Stimulated activated CD4-positive, alpha-beta T cell treated with anti-CD3 and anti-CD28 coated beads, Interleukin-1b, Interleukin-23, amount 100 ng/mL, for 1 hour (primary cell): ENCODE measurements at places on chromosomes 5 and 9.

DNA sequence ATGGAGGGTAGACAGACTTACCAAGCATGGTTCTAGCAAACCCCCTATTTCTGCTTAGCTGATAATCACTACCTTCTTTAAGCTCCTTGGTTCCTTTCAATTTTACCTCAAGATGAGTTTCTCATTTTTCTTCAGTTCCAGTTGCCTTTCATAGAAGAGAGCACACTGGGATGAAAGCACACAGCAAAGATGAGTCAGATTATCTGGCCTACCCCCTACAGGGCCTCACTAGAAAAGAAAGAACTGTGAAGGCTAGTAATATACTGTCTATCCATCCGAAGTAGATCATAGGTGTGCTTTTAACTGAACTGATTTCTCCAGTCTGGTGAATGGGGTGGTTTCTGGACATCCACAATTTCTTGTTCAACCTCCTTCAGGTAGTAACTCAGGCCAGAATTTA lies 122.5 kb downstream of the TRPM3 start:
- no peak for DNase-seq

DNA sequence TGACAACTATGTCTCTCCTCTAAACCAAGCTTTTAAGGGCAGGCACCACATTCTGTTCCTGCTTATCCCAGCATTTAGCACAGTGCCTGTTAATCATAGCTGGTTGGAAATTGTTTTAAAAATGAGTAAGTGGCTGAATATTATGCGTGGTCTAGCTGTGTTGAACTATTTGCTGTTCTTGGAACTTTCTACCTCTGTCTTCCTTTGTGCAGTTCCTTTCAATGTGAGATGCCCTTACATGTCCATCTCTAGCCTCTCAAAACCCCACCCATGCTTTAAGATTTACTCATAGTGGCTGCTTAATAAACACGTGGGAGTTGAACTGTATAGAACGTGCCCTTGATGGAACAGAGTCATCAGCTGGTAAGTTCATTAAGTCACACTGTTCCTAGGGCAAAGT lies 34.5 kb downstream of the C9orf57 start:
- no peak for DNase-seq

- DNase-seq = no peak
Measured at GRCh38 chr5:79795764-79796398, 106.2 kb downstream of the CMYA5 start.

DNA sequence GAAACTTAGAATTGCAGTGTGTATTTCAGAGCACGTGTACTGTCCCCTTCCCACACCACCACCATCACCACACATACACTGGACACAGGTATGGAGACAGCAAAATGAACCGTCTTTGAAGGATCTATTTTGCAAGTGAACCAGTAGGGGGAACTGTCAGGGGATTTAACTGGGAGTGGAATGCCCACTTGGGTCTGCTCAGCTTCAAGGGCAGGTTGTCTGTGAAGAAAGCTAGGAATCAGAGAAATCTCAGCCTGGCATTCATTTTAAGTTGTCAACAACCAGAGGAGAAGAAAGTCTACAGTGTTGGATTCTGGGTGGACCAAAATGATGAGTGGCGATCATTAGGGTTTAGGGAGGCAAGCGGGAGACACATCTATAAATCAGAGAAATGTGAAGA lies 147.0 kb downstream of the DCP2 start:
- DNase-seq = no peak

GRCh38 chr5:11595045-11595444 lies 309.2 kb downstream of the CTNND2 start:
- DNase-seq = no peak

- no peak for DNase-seq
Measured at GRCh38 chr9:128153060-128153946, 4.0 kb downstream of the LCN2 start.

GRCh38 chr5:63655043-63655442 lies 307.2 kb downstream of the HTR1A start:
- no peak for DNase-seq

DNA sequence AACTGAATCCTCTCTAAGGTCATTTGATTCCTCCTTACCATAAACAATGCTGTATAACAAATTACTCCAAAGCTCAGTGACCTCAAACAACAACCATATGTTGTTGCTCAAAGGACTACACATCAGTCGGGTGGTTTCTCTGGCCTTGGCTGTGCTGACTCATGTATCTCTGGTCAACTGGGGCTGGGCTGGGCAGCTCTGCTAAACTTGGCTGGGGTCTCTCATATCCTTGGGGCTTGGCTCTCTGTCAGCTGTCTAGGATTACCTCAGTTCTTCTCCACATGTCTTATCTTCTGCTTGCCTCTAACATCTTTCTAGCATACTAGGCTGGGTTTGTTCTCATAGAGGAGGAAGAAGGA lies 86.4 kb downstream of the GALNT10 start:
- no peak for DNase-seq

DNA sequence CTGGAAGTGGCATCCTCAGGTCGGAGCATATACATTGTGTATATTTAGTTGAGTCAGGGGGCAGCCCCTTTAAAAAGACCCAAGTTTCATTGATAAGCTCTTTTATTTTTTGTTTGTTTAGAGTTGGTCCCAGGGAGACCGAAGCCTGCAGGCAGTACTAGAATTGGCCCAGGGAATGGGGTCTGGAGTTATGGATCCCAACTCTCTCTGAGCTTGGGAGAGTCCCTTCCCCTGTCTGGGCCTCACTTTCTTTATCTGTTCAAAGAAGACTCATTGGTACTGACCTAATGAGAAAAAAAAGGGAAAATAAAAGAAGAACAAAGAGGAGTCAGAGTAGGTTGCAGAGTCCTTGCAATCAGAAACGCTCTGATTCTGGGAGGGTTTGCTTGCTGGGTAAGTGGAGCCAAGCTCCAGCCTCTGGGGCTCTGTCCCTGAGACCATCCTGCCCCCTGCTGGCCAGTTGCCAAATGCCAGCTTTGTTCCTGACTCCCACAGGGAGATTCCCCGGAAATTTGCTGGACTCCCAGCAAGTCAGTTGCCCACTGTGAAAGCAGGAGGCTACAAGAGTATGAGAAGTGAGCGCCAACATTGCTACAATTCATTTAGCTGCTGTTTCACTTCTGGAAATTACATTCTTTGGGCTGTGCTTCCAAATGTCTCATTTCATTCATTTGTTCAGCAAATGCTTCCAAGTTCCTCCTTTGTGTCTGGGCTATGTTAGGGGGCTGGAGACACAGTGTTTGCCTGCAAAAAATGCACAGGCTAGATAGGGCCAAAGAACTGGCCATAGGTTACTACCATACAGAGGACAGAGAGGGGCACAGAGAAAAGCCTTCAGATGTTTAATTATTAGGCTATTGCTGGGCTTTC lies 156.2 kb downstream of the MELK start:
- peak; percentile 16 for DNase-seq

DNA sequence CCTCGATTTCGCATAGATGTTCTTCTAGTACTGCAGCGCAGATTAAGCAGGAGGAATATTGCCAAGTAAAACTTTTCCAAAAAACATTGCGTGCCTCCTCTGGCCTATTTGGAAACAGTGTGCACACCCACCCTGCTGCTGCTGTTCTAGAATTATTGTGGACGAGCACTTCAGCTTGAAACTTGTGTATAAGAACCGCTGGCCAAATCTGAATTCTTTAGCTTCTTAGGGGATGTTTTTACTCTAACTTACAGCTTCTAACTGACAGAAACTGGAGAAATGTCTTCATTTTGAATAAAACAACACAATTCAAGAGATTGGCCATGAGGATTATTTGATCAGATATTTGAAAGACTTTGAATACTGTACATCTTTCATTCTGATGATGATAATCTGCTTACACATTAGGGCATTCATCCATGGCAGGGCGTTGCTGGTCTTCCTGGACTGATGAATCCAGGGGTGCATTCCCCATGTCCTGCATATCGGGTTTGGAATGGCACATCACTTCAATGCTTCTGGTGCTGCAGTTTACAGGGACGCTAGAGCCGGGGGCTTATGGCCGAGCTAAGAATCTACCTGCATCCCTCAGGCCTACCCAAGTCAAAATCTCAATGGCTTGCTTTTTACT lies 6.5 kb downstream of the ADAMTS16 start:
- no peak for DNase-seq

DNA sequence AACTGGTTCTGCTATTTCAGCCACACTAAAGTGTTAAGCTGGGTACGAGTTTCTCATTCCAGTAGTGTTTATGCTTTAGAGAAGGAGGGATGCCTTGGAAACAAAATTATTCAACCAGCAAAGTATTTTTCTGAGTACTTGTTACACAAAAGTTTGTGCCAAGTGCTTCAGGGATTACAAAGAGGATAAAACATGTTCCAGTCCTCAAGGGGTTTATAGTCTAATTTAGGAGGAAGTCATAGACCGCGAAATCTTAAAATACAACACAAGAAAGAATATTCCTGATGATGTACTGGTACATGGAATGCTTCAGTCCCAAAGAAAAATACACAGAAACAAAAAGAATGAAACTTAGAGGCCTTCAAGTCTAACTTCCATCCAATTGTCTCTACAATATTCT lies 85.4 kb upstream of the NR4A3 start:
- DNase-seq = no peak

DNA sequence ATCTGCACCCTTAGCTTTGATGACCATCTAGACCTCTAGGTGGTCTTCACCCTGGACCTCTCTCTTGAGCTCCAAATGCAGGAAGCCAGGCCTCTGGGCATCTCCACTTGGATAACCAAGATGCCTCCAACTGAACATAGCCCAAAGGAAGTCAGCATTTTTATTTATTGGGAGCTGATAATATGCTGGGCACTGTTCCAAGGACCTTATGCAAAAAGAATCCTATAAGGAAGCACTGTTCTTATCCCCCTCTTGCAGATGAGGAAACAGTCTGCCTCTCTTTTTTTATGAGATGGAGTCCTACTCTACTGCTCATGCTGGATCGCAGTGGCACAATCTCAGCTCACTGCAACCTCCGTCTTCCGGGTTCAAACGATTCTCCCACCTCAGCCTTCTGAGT lies 219.9 kb downstream of the CDK5RAP2 start:
- DNase-seq = no peak

- no peak for DNase-seq
Measured at GRCh38 chr9:14106699-14107098, 207.2 kb downstream of the NFIB start.

GRCh38 chr9:129648092-129648763 lies 6.3 kb upstream of the ASB6 start:
- DNase-seq = no peak

DNA sequence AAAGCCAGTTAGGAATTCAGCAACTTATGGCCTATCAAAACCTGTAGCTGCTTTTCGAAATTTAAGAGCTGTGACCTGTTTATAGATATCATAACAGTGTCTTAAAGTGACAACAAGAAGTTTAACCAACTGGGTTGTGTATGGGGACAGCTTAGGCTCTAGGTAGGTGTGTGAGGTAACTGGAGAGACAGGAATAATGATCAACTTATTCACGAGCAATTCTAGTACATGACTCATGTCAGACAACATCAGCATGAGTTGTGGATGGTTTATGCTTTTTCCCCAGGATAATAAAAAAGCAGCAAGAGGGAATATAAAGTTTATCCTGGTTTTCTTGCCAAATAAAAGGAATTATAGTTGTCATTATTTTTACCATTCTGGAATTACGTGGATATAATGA lies 88.6 kb downstream of the GDNF start:
- no peak for DNase-seq

GRCh38 chr5:159825551-159826051 lies 90.7 kb upstream of the ADRA1B start:
- no peak for DNase-seq

- DNase-seq = no peak
Measured at GRCh38 chr5:91179018-91179417, 204.1 kb downstream of the ARRDC3 start.

DNA sequence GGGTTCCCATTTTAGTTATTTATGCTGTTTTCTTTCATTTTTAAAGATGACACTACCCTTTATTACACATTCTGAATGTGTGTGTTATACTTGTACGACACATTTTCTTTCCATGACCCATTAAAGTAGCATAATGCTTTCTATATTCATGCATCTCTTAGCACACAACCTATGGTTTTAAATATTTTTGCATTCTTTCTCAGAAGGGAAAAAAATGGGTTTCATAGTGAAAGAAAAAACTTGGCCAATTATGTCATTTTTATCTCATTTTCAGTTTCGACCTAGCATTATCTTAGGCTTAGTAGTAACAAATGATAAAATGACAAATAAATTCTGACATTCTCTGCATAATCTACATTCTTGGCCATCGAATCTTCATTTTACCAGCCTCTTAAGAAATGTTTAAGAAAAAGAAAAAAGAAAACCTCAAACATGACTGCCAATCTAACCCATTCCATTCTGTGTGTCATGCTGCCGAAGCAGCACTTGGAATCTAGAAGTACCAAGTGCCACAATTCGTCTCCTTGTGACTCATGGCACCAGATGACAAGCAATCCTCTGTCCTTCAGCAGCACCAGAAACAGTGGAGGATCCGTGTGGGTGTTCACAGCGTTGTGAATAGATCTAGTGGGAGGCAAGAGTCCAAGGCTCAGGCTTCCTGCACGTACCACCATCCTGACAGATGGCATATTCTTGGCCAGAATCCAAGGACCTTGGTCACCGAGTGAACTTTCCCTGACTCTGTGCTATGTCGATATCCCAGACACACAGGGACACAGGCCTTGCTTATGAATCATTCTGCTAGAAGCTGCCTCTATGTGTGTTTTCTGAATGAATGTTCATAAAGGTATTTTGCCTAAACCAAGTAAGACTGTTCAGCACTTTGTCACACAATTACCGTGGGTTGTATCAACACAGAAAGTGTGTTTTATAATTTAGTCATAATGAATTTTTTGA lies 502.7 kb downstream of the NR2F1-AS1 start:
- DNase-seq = no peak

DNA sequence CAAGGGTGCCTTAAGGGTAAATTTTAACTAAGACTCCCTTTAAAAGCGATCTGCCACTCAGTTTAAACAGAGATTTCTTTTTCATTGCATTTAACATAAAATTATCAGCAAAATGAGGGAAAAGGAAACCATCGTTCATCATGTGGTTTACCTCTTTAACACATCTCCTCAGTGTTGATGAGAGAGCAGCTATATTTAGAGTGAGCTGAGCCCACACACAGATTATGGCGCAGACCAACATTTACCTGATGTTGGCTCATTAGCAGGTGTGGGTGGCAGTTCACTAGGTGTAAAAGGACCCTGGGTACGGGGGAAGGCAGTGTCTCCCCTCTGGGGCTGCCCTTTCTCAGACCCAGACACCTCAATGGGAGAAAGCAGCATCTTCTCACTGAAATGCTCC lies 149.8 kb downstream of the ENTREP1 start:
- DNase-seq = no peak

GRCh38 chr9:102087141-102087540 lies 348.7 kb upstream of the GRIN3A start:
- DNase-seq = no peak
